ENCODE measurements at places on chromosomes 13 and 19.
A peak's percentile ranks its signal among the peaks of the same experiment; 100 is the strongest.

GRCh38 chr13:93227280-93227877, 772 bp downstream of the GPC6 start:
- DNase-seq = no peak

DNA sequence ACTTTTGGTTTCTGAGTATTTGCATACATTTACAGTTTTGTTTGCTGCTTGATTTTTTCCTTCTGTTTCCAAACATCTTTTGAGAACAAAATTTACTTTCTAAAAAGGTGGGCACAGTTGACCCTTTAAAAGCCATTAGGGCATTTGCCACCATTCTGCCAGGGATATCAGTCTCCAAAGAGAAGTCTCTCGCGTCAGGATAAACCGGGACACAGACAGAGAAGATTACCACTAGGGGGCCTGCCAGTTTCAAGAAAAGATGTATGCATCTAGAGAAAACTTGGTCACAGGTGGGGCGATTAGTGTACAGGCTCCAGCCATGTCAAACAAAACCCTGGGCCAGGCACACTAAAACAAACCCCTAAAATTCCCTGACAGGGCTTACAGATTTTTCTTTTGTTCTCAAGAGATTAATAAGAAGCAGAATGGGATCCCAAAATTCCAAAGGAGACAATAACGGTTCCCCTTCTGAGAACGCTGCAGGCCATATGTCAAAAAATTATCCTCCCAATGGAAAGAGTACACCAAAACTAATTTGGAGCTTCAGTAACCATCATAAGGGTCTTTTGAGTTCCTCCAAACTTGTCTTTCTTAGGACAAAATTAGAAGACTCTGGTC, 10.7 kb upstream of the PABPC3 start:
- peak; percentile 7 for DNase-seq

DNA sequence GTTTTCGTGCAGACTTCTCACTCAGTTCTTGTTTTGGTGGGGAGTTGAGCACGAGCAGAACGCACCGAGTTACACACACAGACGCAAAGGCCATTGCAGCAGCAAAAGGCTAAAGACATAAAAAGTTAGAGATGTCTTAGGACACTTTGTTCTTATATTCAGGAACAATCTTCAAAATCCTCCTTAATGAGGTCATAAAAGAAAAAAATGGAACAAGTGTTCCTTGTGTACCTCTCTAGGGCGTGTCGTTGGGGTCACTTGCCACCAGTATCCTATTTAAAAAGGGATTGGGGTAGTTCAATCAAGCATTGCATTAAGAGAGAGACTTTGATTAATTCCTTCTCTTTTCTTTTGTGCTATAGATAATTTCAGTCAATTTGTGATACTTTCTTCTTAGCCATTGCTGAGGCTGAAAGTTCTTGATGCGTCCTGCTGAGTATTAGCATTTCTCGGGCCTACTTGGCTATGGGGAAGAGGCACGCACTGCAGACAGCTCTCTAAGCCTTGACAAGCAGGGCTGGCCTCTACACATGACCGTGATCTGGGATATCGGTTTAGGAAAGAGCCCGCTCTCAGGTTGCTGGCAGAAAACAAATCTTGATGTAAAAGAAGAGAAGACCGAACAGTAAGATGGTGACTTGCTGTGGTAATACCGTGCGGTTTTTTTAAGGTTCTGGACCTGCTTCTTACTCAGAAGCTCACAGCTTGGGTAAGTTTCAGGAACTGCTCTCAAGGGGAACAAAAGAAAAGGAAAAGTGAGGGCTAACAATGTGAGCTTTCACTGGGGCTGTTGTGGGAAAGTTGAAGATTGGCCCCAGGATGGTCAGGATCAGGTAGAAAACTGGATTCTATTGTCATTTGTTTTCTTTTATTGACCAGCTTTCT, 223.6 kb downstream of the TM9SF2 start:
- no peak for DNase-seq

- no peak for DNase-seq
Measured at GRCh38 chr19:799076-799881, 2.0 kb downstream of the PTBP1 start.

DNA sequence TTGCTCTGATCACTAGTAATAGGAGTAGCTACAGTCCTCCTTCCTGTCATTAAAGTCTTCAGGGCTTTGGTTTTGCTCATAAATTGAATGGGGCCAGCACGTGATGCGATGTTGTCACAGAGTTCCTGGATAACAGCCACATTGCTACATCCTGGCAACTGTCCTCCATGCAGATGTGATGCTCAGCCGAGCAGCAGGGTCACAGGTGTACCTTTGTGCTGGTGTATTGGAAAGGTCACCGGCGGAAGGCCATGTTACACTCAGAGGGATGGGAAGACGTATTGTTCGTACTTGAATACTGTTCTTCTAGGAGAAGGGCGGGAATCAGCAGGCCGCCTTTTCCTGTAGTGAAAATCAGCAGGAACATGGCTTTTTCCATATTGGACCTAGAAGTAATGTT, 713.8 kb upstream of the GPC6 start:
- no peak for DNase-seq

GRCh38 chr13:33629605-33630360, 188.2 kb upstream of the RFC3 start:
- no peak for DNase-seq

DNA sequence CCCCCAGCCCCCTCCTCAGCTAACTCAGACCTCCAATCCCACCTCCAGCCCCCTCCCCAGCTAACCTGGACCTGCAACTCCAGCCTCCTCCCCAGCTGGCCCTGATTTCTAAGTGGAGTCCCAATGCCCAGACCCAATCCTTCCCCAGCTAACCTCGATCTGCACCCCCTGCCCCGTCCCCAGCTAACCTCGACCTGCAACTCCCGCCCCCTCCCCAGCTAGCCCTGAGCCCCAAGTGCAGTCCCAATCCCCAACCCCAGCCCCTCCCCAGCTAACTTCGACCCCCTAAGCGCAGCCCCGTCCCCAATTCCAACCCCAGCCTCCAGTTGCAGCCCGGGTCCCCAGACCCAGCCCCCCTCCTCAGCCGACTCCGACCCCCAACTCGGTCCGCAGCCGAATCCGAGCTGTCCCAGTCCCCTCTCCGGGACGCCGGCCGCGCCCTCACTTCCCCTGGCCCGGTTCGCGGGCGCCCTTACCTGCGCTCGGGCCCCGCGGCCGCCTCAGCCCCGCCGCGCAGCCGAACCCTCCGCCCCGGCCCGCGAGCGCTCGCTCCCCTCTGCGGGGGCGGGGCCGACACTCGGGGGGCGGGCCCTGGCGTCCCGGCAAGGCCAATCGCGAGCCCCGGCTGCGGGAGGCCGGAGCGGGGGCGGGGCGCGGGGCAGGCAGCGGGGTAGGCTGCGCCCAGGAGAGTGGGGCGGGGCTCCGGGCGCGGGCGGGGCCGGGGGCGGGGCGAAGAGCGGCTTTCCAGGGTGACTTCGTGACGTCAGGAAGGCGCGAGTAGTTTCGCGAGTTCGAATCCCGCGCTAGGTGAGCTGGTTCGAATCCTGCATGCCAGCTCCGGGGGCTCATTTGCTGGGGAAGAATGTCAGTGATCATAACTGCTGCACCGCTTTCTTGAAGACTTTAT, at the start of gene GNG7:
GNG7 (minus strand) TSS at position 525 of the 907 bp plus-strand sequence. CDS start 182,006 bp downstream, outside the sequence.
- peak; percentile 96 for DNase-seq

DNA sequence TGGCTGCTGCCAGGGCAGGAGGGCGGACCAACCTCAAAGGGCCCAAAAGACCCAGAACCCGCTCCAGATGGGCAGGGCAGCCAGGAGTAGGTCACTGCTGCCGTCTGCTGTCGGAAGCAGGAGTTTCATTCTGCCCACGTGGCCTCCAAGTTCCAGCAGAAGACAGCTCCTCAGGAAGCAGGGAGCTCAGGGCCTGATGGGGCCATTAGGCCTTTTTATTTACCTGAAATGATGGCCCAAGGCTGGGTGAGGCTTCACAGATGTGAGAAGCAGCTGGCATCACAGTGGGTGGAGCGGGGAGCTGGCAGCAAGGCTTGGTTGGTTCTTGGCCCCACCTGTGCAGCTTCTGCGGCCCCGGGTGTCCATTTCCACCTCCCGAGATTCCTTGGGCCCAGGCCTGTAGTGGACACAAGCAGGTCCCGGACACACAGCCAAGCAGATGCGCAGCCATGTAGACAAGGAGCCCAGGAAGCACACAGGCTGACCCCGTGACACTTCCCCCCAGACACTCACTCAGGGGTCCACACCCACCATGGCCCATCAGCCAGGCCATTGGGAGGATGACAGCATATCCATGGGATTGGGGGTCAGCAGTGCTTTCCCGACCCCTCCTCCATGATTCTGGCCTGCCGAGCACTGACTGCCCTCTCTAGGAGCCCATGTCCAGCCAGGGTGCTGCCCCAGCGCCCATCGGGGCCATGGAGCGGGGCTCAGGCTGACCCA, 26.4 kb downstream of the C13orf46 start:
- peak; percentile 50 for DNase-seq

DNA sequence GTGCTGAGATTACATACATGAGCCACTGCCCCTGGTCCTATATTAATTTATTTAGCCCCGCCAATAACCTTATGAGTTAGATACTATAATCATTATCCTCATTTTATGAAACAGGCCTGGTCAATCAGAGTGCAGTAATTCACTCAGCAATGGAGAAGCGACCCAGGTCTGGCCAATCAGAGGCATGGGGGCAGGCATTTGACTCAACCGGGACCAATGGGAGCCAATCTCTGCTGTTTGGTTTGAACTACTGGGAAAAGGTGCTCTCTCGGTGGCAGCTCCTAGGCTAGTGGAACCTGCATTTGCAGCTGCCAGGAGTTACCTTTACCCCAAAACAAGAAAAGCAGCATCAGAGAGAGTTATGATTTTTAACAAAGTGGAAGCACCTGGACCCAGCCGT, 6.6 kb downstream of the SIRT2 start:
- no peak for DNase-seq

GRCh38 chr19:4624733-4625362, 14.5 kb upstream of the TNFAIP8L1 start:
- DNase-seq = no peak

GRCh38 chr19:39671739-39672363, 16.1 kb downstream of the LGALS16 start:
- DNase-seq = no peak

DNA sequence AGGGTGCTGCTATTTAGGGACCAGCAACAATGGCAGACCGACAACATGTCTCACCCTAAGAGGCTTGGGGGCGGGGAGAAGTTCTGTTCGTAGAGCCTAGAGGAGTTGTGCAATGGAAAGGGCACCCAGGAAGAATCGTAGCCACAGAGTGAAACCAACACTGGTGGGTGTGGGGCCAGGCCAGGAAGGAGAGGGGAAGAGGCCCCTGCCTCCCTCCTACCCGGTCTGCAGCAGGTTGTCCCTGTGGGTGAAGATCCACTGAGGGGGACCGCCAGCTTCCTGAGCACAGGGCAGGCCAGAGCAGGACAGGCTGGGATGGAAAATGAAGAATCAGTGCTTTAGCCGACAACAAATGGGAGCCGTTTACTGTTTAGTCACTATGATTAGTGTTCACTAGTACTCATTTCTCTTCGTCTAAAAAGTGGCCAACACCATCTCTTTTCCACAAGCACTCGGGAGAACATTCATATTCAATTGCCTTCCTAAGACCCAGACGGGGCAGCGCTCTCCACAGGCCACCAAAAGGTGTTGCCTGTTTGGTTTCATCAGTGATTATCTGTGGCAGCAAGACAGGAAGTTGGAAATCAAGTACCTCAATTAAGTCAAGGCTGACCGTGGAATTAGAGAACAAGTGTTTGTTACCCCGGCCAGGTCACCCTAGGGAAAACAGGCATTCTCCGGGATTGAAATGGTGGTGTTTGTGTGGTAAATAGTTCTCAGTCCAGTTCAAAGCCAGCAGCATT, 1.1 kb upstream of the ATP11A start:
- DNase-seq = no peak

DNA sequence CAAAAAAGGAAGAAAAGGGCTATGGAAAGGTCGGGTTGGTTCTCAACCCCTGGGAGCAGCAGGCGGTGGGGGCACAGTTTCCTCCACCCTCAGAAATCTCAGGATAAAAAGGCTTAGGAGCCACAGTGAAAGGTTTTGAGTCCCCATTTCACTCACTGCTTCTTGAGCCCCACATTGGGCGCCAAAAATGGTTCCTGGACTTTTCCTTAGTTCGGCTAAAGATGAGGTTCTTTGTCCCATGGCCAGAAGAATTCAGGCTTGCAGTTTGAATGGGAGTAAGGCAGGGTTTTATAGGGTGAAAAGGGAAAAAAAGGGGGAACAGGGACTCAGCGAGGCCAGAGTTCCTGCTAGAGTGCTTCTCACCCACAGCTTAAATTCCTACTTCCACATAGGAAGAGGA, 179.5 kb downstream of the GGACT start:
- no peak for DNase-seq

DNA sequence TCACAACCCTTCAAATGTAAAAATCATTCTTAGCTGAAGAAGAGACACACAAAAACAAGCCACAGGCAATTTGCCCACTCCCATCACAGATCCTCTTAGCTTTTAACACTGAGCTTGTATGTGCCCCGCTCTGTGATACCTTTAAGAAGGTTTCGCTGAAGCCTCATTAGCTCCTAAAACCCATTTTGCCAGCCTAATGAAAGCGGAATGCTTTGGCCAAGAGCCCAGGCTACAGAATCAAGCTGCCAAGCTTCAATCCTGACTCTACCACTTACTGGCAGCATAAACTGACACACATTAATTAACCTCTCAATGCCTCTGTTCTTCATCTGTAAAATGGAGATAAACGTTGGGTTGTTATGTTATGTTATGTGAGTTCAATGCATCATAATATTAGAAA, 10.5 kb downstream of the ZNF112 start:
- DNase-seq = no peak

Data from substantia nigra (tissue), 51 donors.